ENCODE measurements at places on chromosomes 2 and 18.
A peak's percentile ranks its signal among the peaks of the same experiment; 100 is the strongest.

- DNase-seq = peak; percentile 45
Observed at GRCh38 chr18:57910817-57911216, 107.7 kb upstream of the ATP8B1 start.

DNA sequence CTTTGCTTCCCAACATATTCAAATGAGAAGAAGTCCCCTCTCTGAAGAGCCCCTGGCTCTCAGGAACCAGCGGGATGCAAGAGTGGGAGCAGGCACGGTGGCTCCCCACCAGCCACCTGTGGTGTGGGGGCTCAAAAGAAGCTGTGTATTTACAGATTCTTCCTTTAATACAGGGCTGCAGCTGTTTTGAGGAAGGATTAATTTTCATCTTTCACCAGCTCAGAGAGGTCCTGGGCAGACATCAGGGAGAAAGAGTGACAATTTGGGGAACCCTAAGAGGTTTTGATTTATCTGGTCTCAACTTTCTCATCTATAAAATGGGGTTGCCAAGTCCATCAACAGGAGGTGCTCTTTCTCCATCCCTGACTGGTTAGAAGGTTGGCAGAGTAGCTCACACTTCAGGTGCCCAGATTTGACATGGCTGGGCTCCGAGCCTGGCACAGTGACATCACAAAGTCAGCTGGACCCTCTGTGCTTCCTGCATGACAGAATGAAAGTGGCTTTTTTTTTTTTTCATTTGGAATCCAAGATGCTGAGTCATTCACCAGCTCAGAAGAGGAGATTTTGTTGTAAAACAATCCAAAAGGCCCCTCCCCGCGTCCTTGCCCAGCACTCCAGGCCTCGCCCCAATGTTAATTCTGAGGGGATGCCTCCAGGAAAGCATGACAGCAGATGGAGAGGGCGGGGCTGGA, 15.5 kb upstream of the SIX2 start:
- DNase-seq = no peak

DNA sequence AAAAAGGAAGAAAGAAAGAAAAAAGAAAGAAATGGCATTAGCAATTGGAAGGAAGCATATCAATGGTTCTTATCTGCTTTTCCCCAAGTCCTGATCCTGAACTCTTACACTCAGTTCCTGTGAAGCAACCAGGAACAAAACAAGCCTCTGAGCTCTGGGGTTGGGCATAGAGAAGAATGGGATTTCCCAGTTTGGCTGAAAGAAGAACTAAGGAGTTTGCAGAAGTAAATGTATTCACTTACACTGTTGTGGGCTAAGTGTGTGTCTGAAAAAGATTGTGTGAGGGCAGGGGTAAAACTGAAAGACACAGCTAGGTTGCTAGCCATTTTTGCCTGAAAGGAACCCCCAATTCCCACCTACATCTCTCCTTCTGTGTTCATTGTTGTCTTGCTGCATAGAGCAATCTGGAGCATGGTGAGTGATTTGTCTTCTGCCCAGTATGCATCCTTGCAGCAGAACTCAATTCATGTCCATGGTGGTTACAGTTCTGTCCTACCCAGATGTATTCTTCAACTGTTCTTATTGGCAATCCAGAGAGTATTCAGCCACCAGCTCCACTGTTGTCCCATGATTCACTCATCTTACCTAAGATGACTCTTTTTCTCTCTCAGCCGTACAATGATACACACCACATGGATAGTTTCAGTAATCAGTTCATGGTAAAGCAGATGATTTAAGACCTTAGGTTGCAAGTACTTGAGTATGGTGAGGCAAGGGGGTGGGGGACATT, 348.7 kb downstream of the ARHGAP15 start:
- DNase-seq = no peak

- no peak for DNase-seq
Observed at GRCh38 chr2:181426672-181427071, 30.5 kb upstream of the ITGA4 start.

DNA sequence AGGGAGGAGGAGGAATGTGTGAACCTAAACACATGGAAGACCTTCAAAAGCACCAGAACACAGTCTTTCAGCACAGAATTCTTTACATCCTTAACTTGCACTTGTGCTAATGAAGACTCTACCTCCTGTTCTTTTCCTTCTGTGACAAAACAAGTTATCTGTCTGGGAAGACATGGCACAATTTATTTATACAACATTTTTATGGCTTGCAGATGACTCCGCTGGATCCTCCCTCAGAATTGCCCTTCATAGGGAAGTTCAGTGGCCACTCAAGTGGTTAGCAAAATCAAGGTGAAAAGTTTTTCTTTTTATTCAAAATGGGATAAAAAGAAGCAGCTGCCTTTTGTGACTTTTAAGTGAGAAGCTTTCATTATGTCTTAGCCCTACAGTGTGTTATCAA, 21.4 kb downstream of the BCL2L11 start:
- DNase-seq = no peak
